ENCODE measurements at places on chromosomes 5 and 9.
A peak's percentile ranks its signal among the peaks of the same experiment; 100 is the strongest.

DNA sequence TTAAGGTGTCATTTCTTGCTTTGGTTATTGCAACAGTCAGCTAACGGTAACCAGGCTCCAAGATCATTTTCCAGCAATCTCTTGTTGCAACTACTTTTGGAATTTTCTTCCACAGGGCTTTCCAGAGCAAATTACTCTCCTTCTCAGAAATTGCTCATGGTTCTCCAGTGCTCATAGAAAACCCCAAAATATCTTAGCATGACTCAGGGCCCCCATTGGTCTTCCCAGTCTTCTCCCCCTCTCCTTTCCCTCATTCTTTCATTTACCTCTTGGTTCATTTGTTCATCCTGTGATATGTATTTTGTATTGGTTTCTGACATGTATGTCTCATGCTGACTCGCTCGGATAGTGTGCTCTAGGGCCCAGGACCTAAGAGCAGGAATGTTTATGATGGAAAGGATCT, 35.6 kb downstream of the WWC1 start:
- DNase-seq = peak; percentile 73

- DNase-seq = no peak
Measured at GRCh38 chr5:88776692-88777091, 106.3 kb downstream of the MEF2C start.

GRCh38 chr5:80147119-80147815, 108.6 kb downstream of the SERINC5 start:
- no peak for DNase-seq

GRCh38 chr9:4435197-4435596, 55.1 kb upstream of the SLC1A1 start:
- peak; percentile 23 for DNase-seq

DNA sequence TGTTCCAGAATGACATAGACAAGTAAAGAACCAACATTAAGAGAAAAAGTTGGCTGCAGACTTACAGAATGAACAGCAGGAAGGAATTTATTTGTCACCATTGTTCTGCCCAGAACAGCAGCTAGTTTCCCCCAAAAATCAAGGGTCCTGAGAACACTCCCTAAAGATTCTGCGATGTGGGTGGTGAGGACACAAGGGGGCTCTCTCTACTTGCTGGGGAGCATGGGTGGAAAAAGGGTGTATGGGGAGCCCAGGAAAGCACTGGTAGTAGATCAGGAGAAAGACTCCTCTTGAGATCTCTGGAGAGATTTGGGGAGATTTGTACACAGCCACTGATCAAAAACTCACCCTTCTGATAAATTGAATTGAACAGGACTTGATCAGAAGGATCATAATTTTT, 316.5 kb downstream of the KCTD16 start:
- no peak for DNase-seq

GRCh38 chr5:107538805-107539445, 131.8 kb downstream of the EFNA5 start:
- no peak for DNase-seq

Data from IMR-90 (cell line).